Stimulated activated CD8-positive, alpha-beta memory T cell treated with anti-CD3 and anti-CD28 coated beads, Interleukin-15, amount 100 ng/mL, for 48 hours (primary cell): ENCODE measurements at places on chromosomes 4 and X.

GRCh38 chr4:86184901-86185285, 175.0 kb downstream of the MAPK10 start:
- no peak for DNase-seq

GRCh38 chrX:13933352-13933751, 96.3 kb downstream of the GEMIN8 start:
- DNase-seq, result no peak

DNA sequence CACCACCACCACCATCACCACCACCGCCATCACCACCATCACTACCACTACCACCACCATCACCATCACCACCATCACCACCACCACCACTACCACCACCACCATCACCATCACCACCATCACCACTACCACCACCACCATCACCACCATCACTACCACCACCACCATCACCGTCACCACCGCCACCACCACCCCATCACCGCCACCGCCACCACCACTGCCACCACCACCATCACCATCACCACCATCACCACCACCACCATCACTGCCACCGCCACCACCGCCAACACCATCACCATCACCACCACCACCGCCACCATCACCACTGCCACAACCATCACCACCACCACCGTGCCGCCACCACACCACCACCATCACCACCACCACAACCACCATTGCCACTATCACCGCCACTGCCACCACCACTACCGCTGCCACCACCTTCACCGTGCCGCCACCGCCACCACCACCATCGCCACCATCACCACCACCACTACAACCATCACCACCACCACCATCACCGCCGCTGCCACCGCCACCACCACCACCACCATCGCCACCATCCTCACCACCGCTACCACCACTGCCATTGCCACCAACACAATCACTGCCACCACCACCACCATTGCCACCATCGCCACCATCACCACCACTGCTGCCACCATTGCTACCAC, 1511.3 kb upstream of the AGA start:
- no peak for DNase-seq

DNA sequence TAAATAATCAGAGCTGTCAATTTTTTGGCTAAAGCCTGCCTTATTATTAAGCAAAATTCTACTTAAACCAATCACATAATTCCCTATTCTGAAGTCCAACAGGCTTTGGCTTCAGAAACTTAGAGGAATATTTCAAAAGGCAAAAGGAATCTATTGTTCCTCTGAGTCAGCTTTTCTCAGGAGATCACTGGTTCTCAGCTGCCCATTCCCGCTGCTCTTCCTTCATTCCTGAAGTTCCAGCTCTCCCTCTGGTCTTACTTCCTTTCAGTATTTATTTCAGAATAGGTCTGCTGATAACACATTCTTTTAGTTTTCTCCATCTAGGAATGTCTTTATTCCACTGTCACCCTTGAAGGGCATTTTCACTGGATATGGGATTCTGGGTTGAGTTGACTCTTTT, 133.7 kb downstream of the SOWAHB start:
- no peak for DNase-seq

DNA sequence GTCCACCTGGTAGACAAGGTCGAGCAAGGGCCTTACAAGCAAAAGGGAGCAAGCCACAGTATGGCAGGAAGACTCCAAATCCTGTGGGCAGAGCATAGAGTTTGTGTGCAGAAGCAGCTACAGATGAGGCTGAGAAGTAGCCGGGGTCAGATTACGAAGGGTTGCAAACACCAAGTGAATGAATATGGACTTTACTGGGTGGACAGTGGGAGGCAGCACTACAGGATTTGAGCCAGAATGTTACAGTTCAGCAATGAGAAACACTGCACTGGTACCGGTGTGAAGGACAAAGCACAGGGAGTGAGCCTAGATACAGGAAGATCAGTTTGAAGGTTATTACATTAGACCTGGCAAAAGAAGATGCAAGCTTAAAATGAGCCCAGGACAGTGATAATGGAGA, 46.1 kb upstream of the HOPX start:
- no peak for DNase-seq

- no peak for DNase-seq
These were observed 71.1 kb downstream of the CCSER1 start for GRCh38 chr4:90198086-90198847.

- DNase-seq, result no peak
These were observed 10.0 kb downstream of the TMEM164 start for GRCh38 chrX:110012818-110013485.

DNA sequence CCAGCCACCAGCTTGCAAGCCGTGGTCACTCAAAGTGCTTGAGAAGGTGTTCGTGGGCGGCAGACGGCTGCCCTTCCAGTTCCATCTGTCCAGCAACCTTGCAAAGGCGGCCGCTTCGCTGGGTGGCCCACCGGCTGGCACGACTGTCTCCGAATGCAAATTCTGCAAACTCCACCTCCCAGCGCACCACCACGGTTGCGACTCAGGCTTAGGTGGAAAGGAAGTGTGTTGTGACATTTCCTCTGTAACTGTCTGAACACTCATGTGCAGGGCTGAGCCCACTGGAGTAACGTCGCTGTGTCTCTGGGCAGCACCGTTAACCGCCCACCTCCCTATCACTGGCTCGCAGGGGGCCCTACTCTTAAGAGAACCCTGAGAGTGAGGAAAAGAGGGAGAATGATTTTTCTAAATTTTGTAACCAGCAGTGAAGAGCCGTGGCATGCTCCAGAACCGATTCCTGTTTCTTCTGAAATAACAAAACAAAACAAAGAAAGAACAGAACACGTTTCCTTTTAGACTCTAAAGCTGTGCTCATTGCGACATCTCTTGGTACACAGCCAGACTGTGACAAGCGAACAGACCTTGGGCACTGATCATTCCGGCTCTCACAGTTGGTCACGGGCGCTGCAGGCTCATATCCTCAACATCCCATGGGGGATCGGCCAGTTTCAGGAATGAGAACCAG, at the start of gene P2RY8:
P2RY8 (minus strand) TSS at position 155 of the 685 bp plus-strand sequence. CDS start 70,627 bp downstream, outside the sequence.
- DNase-seq, result peak; percentile 78
